ENCODE measurements at places on chromosomes 16 and 17. TPM values are rescaled to one million over a fixed set of nuclear protein-coding genes. Genes with fewer than 3 reads are reported as not detected.

Gene TEKT1
- total RNA-seq, result not detected

Gene CCDC200
- not detected for total RNA-seq

Gene STUB1
- 101 TPM for total RNA-seq

Gene PRKCA
- total RNA-seq, result 6.4 TPM

Gene ENPP7
- total RNA-seq, result not detected

Gene PPM1E
- 4.9 TPM for total RNA-seq

All from left cardiac atrium (tissue), 4 donors.